ENCODE measurements at places on chromosomes 6 and 20.

GRCh38 chr20:41011551-41012067 is 17.0 kb upstream of the TOP1 start:
- H3K4me1 ChIP-seq = peaks cover 25% of the 10 kb centered on the region
- H3K36me3 ChIP-seq = no peaks in the 10 kb centered on the region
- H3K4me3 ChIP-seq = peak overlapping the region; percentile 61
- peak; percentile 53 for DNase-seq
- no peaks in the 10 kb centered on the region for H3K27me3 ChIP-seq

DNA sequence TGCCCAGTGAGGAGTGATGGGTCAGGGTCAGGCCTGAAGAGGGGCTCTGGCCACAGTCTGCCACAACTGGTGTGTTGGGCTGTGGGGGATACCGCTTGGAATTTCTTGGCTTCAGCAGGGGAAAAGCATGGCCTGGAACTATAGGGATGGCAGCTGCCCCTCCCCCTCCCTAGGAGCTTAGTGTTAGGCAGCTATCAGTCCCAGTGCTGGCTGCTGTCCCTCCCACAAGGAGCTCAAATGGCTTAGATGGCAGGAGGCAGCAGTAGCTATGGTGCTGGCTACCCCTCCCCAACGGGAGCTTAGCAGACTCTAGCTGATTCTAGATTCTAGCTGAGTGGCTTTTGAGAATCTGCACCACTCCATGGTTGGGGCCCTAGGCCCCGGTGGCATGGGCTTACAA is 414.5 kb upstream of the HSF2 start:
- H3K4me3 ChIP-seq = no peak overlapping the region
- H3K36me3 ChIP-seq = no peaks in the 10 kb centered on the region
- no peak overlapping the region for H3K27ac ChIP-seq
- no peak for DNase-seq
- H3K4me1 ChIP-seq = no peaks in the 10 kb centered on the region

DNA sequence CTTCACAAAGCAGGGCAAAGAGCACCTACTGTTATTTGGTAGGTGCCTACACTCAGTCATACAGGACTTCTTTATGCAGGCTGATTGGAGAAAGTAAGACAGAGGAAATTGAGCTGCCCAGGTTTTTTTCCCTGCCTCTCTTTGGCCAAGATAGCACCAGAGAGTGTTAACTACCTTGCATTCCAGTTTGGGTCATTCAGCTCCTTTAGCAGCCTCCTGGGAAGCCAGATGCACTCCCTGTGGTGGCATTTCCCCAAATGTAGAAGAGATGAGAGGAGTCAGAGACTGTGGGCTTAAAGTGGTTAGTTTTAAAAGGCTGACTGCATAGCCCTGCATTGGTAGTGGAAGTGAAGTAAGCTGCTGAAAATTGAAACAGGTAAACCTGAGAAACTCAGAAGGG is 358.4 kb downstream of the BCKDHB start:
- no peak for DNase-seq
- H3K27ac ChIP-seq = no peak overlapping the region
- H3K4me1 ChIP-seq = no peaks in the 10 kb centered on the region
- no peaks in the 10 kb centered on the region for H3K27me3 ChIP-seq
- H3K4me3 ChIP-seq = no peak overlapping the region

DNA sequence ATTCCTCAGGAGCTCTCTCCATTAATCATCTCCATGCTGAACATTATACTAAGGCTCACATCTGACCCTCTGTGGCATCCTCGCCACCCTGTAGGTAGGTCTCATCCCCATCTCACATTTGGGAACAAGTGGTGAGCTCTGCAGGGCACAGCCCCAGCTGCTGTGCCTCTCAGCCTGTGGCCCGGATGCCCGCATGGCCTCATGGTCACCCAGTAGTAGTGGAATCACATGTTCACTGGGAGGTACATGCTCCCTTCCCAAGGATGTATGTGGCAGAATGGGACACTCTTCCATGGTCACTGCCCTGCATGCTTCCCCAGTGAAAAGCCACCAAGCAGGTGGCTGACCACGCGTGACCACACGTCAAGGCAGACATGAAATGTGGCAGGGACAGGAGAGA is 26.3 kb upstream of the APMAP start:
- peaks cover 16% of the 10 kb centered on the region for H3K4me1 ChIP-seq
- no peaks in the 10 kb centered on the region for H3K27me3 ChIP-seq
- no peak overlapping the region for H3K27ac ChIP-seq
- no peak for DNase-seq

GRCh38 chr6:108888745-108889144 is 40.5 kb downstream of the ARMC2 start:
- DNase-seq = no peak
- no peaks in the 10 kb centered on the region for H3K27me3 ChIP-seq
- H3K27ac ChIP-seq = no peak overlapping the region

DNA sequence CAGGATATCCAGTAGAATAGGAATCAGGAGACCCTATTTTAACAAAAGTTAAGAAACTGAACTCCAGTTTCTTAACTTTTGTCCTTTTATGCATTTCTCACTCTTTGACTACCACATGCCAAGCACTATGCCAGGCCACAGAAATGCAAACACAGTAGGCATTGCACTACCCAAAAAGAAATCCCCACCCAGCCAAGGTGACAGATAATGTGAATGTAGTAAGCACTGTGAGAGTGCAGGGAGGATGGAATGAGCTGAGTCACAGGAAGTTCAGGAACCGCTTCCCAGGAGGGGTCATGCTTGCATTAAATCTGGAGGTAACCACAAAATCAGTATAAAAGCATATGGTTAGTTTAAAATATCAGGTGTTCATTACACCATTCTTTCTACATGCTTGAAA is 20.1 kb upstream of the FAM83C start:
- H3K4me1 ChIP-seq = peaks cover 7% of the 10 kb centered on the region
- DNase-seq = no peak
- no peak overlapping the region for H3K4me3 ChIP-seq

DNA sequence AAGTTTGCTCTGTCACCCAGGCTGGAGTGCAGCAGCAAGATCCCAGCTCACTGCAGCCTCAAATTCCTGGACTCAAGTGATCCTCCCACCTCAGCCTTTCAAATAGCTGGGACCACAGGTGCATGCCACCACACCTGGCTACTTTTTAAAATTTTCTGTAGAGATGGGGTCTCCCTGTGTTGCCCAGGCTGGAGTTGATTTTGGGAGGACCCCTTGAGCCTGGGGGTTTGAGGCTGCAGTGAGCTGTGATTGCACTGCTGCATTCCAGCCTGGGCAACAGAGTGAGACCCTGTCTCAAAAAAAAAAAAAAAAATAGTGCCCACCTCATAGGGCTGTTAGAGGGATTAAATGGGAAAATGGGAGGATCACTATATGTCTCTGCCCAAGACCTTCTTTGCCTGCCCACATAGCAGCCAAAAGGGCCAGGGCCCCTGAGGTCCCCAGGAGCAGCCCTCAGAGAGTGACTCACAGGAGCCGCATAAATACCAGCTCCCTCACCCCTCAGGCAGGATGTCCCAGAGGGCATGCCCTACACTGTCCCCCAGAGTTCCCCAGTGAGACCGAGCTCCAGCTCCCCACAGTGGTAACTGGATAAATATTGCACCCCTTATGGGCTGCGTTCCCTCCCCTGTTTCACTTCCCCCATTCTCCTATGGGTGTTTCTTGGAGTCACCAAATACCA is 11.7 kb upstream of the MDGA1 start:
- H3K27ac ChIP-seq = no peak overlapping the region
- H3K4me3 ChIP-seq = no peak overlapping the region
- H3K27me3 ChIP-seq = peaks cover 5% of the 10 kb centered on the region
- H3K4me1 ChIP-seq = peaks cover 18% of the 10 kb centered on the region

DNA sequence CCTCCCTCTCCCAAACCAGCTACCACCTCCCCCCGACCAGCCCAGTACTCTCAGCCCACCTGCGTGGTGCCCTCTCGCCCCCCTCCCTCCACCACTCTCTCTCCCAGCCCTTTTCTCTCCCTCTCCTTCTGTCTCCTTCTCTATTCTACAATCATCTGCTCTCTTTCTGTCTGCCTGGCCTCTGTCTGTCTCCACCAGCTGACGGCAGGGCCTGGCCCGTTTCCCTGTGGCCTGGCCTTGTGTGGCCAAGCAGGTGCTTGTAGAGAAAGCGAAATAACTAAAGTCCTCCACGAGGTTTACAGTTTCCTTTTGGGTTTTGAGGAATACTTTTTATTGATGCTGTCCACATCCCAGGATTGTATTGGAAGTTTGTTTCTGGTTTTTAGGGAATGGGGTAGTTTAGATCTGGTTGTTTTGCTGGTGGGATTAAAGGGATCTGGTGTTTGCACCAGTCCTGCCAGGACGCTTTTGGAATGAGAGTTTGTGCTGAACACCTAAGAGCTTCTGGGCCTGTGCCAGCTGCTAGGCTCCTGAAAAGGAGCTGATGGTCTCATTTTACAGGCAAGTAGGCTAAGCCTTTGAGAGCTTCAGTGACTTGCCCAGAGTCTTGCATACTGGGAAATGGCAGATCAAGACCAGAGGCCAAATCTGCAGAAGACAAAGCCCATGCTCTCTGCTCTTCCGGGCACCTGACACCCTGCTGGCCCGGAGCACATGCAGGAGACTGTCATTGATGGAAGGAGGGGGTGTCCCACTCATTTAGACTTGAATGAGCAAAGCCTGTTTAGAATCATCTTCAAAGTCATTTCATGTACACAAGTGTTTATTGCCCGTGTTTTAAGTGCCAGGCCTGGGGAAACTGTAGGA is 161.7 kb downstream of the SYCP2 start:
- H3K4me1 ChIP-seq = no peaks in the 10 kb centered on the region
- H3K36me3 ChIP-seq = no peaks in the 10 kb centered on the region
- H3K4me3 ChIP-seq = no peak overlapping the region
- H3K27ac ChIP-seq = no peak overlapping the region
- DNase-seq = no peak

DNA sequence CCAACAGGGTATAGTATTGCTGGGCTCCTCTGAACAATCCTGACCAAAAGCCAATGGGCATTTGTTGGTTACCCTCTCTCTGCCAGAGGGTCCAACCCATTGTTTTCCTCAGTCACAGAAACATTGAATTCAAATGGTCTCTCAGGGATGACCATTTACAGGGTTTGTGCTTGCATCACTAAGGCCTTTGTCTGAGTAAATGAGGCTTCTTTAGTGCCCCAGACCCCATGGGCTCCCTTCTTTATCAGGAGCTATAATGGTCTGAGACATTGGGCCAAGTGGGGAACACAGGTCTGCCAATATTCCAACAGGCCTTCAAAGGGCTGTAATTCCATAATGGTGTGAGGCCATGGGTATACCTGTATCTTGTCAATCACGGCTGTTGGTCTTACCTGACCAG is 27.1 kb downstream of the GSTA2 start:
- DNase-seq = no peak
- H3K27me3 ChIP-seq = peaks cover 2% of the 10 kb centered on the region
- no peak overlapping the region for H3K27ac ChIP-seq
- H3K4me3 ChIP-seq = no peak overlapping the region
- H3K36me3 ChIP-seq = peaks cover 3% of the 10 kb centered on the region

DNA sequence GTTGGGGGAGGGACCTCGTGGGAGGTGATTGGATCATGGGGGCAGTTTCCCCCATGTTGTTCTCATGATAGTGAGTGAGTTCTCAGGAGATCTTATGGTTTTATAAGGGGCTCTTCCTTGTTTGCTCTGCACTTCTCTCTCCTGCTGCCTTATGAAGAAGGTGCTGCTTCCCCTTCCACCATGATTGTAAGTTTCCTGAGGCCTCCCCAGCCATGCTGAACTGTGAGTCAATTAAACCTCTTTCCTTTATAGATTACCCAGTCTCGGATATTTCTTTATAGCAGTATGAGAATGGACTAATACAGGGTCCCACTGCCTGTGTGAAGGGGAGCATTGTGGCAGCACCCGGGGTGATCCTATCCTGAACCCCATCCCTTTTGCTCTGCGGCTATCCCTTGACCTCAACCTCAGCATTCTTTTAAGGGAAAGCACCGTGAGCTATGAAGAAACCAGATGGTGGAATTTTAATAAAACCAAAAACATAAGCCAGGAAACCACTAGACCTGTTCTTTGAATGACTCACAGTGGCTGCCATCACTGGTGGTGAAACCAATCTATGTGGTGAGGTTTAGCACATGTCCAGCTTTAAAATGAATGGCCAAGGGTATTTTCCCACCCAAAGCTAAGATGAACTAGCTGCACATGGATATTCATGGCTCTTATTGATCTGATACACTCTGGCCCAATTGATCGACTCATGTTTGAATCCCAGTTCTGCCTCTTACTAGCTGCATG is 62.2 kb downstream of the ZDHHC14 start:
- H3K36me3 ChIP-seq = peaks cover 21% of the 10 kb centered on the region

DNA sequence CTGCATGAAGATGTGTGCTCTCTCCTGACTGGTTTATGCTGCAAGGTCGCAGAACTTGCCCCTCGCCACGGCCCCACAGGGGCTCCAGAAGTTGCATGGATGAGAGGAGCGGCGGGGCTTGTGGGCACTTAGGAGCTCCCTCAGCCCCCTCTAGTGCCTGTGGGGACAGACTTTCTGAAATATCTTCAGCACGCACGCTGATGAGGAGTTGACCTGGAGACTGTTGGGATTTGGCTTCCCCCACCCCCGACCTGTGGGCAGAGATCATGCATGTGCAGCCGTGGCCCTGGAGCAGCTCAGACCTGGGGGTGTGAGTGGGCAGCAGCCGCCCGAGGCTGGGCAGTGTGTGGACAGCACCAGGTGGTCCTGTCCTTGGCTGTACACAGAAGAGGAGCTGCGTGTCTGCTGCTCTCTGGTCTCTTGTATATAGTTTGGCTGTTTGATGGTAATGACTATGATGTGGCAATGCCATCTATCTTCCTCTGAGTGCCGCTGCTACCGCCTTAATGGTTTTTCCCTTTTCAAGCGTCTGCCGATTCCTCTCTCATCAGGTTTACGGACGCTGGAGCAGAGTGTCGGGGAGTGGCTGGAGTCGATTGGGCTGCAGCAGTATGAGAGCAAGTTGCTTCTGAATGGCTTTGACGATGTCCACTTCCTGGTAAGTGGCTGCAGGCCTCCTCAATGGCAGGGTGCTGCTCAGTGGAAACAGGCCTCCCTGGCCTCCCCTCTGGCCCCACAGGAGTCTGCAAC is 81.4 kb downstream of the TCP11 start:
- no peak overlapping the region for H3K27ac ChIP-seq
- no peak for DNase-seq
- no peaks in the 10 kb centered on the region for H3K27me3 ChIP-seq
- H3K4me3 ChIP-seq = no peak overlapping the region
- peaks cover 8% of the 10 kb centered on the region for H3K4me1 ChIP-seq

GRCh38 chr6:8530785-8531435 is 95.6 kb upstream of the SLC35B3 start:
- no peaks in the 10 kb centered on the region for H3K36me3 ChIP-seq
- no peak overlapping the region for H3K4me3 ChIP-seq
- DNase-seq = no peak
- H3K4me1 ChIP-seq = no peaks in the 10 kb centered on the region

GRCh38 chr6:165110860-165111259 is 198.5 kb downstream of the C6orf118 start:
- H3K27ac ChIP-seq = no peak overlapping the region
- no peaks in the 10 kb centered on the region for H3K27me3 ChIP-seq
- H3K4me3 ChIP-seq = no peak overlapping the region

DNA sequence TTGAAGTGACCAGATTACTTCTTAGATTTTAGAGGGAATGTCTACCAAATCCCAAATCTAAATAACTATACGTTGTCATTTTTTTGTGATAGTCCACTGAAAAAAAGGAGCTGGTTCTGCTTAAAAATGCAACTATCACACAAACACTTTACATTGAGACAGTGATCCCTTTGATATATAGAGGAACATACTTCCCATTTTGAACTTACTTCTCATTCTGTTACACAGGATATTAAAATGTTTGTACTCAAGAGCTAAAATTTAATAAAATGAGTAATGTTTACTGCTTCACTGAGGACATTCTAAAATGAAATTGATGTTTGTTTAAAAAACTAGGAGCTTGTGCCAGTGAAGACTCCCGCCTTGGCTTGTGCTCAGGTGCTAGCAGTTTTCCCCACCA is 174.1 kb downstream of the CARMIL1 start:
- H3K27ac ChIP-seq = no peak overlapping the region
- H3K4me1 ChIP-seq = no peaks in the 10 kb centered on the region
- H3K4me3 ChIP-seq = no peak overlapping the region
- peaks cover 1% of the 10 kb centered on the region for H3K36me3 ChIP-seq
- H3K27me3 ChIP-seq = no peaks in the 10 kb centered on the region
